H1 (cell line): ENCODE measurements at places on chromosomes 1 and 21.

DNA sequence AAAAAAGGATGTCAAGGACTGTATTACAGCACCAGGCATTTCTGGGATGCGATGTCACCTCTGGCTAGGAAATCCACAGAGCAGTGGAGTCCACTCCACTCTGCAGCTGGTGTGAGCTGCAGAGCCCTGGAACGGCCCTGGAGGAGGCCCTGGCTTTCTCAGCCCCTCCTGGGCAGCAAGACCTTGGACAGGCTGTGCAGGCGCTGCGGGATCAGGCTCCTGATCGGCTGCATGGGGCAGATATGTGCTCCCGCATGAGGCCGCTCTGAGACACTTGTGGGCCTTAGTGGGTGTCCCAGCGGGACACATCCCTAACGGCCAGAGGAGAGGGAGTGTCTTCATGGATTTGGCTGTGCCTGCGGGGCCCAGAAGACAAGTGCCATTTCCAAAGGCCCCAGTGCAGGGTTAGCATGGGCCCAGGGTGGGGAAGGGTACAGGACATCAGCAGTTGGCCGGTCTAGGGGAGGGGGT is 6.2 kb downstream of the DNMT3L start:
- no peaks in the 10 kb centered on the region for H3K27me3 ChIP-seq
- DNase-seq, result no peak
- no peaks in the 10 kb centered on the region for H3K4me1 ChIP-seq

DNA sequence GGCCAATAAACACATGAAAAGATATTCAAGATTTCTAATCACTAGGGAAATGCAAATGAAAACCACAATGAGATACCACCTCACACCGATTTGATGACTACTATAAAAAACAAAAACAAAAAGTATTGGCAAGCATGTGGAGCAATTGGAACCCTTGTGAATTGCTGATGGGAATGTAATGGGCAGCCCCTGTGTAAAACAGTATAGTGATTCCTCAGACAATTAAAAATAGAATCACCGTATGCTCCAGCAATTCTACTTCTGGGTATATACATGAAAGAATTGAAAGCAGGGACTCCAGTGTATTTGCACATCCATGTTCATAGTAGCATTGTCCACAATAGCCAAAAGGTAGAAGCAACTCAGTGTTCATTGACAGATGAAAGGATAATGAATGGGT is 12.9 kb upstream of the C1orf115 start:
- H3K4me1 ChIP-seq, result no peaks in the 10 kb centered on the region
- no peak overlapping the region for H3K27ac ChIP-seq
- no peaks in the 10 kb centered on the region for H3K36me3 ChIP-seq
- no peak overlapping the region for H3K4me3 ChIP-seq
- no peaks in the 10 kb centered on the region for H3K27me3 ChIP-seq

- no peaks in the 10 kb centered on the region for H3K4me1 ChIP-seq
- no peak for DNase-seq
- no peaks in the 10 kb centered on the region for H3K36me3 ChIP-seq
- no peak overlapping the region for H3K4me3 ChIP-seq
These were observed 34.4 kb upstream of the SLC30A1 start for GRCh38 chr1:211613108-211613947.

GRCh38 chr1:89464008-89464407 is 60.6 kb upstream of the LRRC8B start:
- no peak overlapping the region for H3K27ac ChIP-seq
- no peaks in the 10 kb centered on the region for H3K4me1 ChIP-seq
- DNase-seq, result no peak
- H3K4me3 ChIP-seq, result no peak overlapping the region

DNA sequence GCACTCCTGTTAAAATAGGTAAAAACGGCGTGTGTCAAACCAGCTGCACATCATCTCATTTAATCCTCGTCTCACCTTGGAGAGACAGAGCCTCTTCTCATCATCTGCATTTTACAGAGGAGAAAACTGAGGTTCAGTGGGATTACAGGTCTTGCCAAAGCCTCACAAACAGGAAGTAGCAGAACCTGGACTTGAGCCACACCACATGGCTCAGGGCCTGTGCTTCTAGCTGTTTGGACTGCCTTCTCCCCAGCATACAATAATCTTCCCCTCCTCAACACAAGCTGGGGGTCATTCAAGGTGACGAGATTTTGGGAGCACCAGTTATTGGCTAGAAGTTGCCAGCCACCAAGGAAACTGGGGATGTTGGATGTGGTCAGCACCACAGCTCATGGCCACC is 167.9 kb upstream of the ZC3H12A start:
- no peak overlapping the region for H3K27ac ChIP-seq
- no peaks in the 10 kb centered on the region for H3K27me3 ChIP-seq
- no peak overlapping the region for H3K4me3 ChIP-seq
- H3K36me3 ChIP-seq, result no peaks in the 10 kb centered on the region
- DNase-seq, result no peak
- H3K4me1 ChIP-seq, result peaks cover 4% of the 10 kb centered on the region; the same call in 1 of the 2 replicates

DNA sequence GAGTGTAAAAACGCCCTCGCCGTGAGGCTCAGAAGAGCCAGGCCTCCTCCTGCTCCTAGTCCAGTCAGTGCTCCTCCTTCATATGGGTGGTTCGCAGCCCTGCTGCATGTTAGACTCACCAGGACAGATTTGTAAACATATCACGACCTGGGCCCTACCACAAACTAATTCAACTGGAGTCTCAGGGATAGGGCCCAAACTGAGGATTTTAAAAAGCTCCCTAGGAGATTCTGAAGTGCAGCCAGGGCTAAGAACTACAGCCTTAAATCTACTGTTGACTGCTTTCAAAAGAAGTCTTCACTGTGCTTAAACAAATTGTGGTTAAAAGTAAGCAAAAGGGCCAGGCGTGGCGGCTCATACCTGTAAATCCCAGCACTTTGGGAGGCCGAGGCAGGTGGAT is 57.0 kb downstream of the CAMTA1 start:
- DNase-seq, result no peak
- peaks cover 7% of the 10 kb centered on the region; the same call in 1 of the 2 replicates for H3K36me3 ChIP-seq
- no peak overlapping the region for H3K27ac ChIP-seq

DNA sequence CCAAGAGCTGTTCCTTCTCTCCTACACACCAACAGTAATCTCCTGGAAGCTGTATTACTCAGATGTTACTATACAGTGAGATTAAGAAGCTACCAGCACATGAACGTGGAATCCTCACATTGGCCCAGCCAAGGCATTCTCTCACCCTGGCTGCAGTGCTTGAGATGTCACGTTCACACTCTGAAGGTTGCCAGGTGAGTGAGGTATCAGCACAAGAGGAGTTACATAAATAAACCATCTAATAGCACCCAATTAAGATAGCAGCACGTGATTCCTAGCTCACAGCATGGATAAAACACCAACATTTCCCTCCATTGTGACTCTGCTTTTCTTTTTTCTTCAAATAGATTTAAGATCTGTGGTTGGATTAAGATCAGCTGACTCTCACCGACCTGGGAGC is 182.8 kb downstream of the PLPP3 start:
- no peaks in the 10 kb centered on the region for H3K27me3 ChIP-seq
- H3K4me3 ChIP-seq, result no peak overlapping the region
- no peaks in the 10 kb centered on the region for H3K4me1 ChIP-seq
- DNase-seq, result no peak

DNA sequence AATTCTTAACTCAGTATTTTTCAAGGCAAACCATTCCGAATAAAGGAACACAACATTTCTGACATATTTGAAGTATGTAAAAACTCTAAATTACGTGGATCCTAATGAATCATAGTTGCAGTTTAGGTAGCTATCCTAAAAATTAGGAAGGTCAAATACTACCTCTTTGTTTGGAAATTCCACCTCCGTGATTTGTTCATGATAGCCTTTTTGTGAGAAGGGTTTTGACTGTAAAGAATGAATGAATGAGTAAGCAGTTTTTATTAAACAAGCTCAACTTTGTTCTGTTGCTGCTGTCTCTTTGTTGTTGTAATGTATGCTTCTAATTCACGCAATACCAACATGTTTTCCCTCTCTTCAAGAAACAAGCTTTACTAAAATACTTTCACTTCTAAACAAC is 840.4 kb downstream of the USP25 start:
- H3K27ac ChIP-seq, result no peak overlapping the region
- no peak overlapping the region for H3K4me3 ChIP-seq
- no peaks in the 10 kb centered on the region for H3K27me3 ChIP-seq
- H3K36me3 ChIP-seq, result no peaks in the 10 kb centered on the region
- no peaks in the 10 kb centered on the region for H3K4me1 ChIP-seq

DNA sequence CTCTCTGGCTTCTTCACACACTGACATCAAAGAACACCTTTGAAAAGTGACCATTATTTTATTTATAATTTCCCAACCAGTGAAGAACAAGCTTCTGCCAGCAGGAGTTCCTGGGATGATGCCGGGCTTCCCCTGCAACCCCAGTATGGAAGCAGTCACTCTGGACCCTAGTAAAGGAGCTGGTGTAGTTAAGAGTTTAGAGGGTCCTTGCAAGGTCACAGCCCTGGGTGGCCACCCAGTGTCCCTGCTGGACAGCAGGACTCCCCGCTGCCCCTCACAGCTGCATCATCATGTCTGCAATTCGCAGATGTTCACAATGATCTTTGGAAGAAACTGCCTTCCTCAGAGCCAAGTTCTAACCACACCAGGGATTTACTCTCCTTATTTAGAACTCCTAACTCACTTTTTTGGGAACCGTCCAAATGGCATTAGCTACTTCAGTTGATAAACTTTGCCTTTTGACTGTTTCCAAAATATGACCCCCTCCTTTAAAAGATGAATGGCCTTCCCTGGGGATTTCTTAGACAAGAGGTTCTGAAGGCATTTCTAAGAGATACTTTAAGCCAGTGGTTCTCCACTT is 90.6 kb downstream of the HIVEP3 start:
- peaks cover 10% of the 10 kb centered on the region; the same call in 1 of the 2 replicates for H3K4me1 ChIP-seq
- no peak for DNase-seq
- no peak overlapping the region for H3K4me3 ChIP-seq
- no peaks in the 10 kb centered on the region for H3K27me3 ChIP-seq
- no peaks in the 10 kb centered on the region for H3K36me3 ChIP-seq
- no peak overlapping the region for H3K27ac ChIP-seq

GRCh38 chr1:173330149-173330951 is 123.2 kb upstream of the TNFSF4 start:
- H3K4me1 ChIP-seq, result no peaks in the 10 kb centered on the region
- DNase-seq, result no peak
- H3K27ac ChIP-seq, result no peak overlapping the region
- H3K4me3 ChIP-seq, result no peak overlapping the region

- no peak overlapping the region for H3K27ac ChIP-seq
- no peak for DNase-seq
- peaks cover 6% of the 10 kb centered on the region; the same call in 1 of the 2 replicates for H3K4me1 ChIP-seq
- H3K4me3 ChIP-seq, result no peak overlapping the region
These were observed 11.7 kb downstream of the ADPRS start for GRCh38 chr1:36100376-36100775.

GRCh38 chr1:30085811-30086770 is 637.3 kb downstream of the MATN1 start:
- peaks cover 6% of the 10 kb centered on the region for H3K4me1 ChIP-seq
- H3K36me3 ChIP-seq, result no peaks in the 10 kb centered on the region
- no peak overlapping the region; the same call in 1 of the 2 replicates for H3K4me3 ChIP-seq
